KBM-7 (cell line): ENCODE measurements at places on chromosomes 4 and X.
A peak's percentile ranks its signal among the peaks of the same experiment; 100 is the strongest.

DNA sequence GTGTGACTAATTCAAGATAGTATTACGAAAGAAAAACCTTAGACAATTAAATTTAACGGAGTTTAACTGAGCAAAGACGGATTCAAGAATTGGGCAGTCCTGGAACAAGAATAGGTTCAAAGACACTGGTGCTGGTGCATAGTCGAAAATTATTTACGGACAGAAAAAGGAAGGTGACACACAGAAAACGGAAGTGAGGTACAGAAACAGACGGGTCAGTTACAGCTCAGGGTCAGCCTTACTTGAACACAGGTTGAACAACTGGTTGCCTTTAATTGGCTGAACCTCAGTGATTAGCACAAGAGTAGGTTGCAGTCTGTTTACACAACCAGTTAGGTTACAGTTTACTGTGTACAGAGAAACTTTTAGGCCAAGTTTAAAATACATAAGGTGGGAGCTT is 31.5 kb downstream of the KLHL8 start:
- peak; percentile 25 for DNase-seq

GRCh38 chr4:159258889-159259560 is 156.1 kb downstream of the RAPGEF2 start:
- no peak for DNase-seq

DNA sequence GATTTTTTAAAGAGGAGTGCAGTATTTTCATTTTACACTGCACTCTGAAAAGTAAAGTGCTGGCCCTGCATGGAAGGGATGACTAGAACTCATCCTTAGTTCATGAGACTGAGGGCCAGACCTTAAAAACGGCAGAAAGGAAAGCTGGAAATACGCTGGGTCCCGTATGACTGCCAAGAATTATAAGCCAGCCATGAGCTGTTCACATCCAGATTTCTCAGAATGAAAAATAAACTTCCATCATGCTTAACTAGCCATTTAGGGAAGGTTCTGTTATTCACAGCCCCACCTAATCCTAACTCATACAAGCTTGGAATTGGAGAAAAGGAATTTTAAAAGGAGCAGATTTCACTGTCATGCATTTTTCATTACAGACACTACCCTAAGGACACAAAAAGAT is 894.4 kb downstream of the FAT4 start:
- DNase-seq, result no peak

GRCh38 chr4:82818664-82819662 is 20.4 kb upstream of the SCD5 start:
- no peak for DNase-seq

DNA sequence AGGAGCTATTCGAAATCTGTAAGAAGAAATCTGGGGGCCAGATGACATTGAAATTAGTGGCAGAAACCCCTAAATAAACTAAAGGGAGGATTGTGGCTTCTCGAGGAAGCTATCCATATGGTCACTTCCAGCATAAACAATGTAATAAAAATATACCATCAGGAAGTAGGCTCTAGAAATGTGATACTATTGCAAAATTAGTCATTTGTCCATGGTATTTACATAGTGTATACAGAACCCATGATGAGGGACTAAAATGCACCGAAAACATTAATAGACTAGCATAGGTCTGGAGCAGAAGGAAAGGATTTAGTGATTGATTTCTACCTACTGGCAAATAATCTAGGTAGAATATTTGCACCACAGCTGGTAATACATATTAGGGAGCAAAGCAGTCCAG is 1344.0 kb downstream of the FSTL5 start:
- DNase-seq, result no peak

DNA sequence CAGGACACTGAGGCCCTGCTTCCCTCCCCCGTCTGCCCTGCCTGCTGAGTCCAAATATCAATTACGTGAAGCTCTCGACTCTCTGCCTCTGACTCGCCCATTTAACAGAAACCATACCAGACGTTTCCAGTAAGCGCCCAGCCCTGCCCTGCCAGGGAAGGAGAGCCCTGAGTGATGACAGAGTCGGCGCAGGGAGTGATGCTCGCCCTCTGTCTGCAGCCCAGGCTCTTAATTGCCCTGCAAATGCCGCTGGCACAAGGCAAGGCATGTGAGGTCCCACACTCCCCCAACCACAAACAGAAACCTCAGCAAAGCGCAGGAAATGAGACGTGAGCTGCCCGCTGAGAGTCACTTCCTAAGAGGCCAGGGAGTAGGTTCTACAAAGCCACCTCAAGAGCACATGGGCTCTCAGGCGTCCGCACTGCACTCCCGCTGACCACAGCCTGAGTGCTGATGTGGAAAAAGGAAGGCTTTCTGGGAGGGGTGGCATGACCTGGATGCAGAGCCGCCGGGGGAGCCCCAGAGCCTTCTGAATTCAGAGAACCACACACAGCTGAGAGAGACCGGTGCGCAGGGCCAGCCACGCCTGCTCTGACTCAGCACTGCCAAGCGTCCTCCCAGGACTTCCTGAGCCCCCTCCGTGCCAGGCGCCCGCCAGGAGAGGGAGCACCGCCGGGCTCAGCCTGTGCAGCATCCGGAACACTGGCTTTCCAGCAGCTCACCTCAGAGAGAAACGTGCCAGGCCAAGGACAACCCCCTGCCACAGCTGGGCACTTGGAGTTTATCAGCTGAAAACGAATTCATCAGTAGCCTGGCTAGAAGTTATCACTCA is 5.3 kb downstream of the ZFYVE28 start:
- peak; percentile 100 for DNase-seq

- DNase-seq, result no peak
Observed at GRCh38 chr4:125944966-125945365, 630.2 kb downstream of the FAT4 start.

- DNase-seq, result peak; percentile 8
Observed at GRCh38 chrX:148940411-148940996, 440.1 kb downstream of the AFF2 start.

- DNase-seq, result no peak
Observed at GRCh38 chr4:158857951-158858350, 89.1 kb downstream of the FNIP2 start.

DNA sequence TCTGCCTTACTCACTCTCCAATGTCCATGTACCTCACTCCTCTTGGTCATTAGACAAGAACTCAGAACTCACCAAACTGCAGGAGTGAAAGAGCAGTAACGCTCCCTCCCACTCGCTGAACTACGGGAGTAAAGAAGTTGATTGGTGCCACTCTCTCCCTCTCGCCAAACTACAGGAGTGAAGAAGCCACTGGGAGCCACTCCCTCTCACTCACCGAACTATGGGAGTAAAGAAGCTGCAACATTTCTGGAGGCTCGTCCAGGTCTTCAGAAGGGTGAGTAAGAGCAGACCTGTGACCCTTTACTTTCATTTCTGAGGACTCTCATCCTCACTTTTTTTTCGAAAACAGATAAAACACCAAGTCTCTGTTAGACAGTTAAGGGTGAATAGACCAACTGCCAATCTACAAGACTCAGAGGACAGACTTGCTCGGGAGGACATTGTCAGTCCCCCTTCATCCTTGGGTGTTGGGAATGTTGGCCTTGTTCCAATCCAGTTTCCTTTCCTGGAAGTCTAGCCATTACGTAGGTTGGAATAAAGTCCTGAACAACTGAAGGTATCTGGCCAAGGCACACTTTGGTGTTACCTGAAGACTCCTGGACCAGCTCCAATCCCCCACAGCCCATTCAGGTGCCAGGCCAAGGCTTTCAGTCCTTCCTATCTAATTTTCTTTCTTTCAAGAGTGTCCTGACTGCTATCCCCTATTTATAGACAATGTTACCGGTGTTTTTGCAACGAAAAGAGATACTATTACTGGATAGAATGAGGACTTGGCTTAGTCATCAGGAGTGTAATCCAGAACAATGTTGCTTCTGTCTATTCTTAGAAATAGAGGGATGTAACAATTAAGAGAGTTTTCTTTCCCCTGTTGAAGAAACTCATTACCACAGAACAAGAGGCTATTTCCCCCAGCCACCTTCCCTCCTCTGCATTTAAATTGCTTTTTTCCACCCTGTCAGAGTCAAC is 11.0 kb upstream of the COL25A1 start:
- DNase-seq, result no peak

GRCh38 chr4:89099034-89099433 is 12.3 kb upstream of the TIGD2 start:
- DNase-seq, result no peak

DNA sequence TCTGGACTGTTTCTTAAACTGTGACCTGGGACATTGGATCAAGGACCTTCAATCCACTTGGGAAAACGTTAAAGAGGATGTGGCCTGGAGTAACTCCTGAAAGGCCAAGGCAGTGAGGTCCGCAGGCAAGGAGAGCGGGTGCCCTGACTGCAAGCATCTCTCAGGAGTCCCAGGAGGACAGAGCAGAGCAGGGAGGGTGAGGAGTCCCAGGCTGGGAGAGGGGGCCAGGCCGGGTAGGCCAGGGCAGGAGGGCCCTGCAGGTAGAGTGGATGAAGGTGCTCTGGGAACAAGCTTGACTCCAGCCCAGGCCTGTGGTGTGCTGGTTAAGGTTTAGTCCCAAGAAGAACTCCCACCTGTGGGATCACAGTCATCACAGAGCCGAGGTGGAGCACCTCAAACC is 13.8 kb downstream of the PNMA6E start:
- no peak for DNase-seq

GRCh38 chr4:44425614-44426208 is 22.9 kb downstream of the KCTD8 start:
- DNase-seq, result peak; percentile 4

DNA sequence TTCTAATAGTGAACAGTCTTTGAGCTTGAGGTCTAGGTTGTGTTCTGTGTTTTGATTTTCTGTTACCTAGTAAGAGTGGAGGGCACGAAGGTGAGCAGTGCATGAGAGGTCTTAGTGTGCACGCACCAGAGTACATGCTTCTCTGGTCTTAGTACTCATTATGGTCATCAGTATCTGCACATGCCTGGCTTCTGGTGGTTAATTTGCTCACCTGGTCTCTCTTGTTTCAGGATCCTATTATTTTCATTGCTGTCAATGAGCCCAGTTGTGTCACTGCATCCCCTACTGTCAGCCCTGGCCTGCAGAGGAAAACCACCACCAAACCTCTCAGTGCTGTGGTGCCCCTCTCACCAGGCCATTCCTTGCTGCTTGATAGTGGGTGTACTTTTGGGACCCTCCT is 54.8 kb downstream of the NSUN7 start:
- no peak for DNase-seq

- DNase-seq, result no peak
Observed at GRCh38 chr4:11769434-11769833, 340.7 kb upstream of the HS3ST1 start.

GRCh38 chrX:2788980-2789379 is 37.1 kb downstream of the XG start:
- DNase-seq, result no peak

GRCh38 chrX:147788641-147789350 is 122.9 kb upstream of the FMR1 start:
- DNase-seq, result no peak

- no peak for DNase-seq
Observed at GRCh38 chr4:52366621-52367020, 292.5 kb downstream of the USP46 start.

GRCh38 chr4:70654605-70655011 is 11.7 kb downstream of the JCHAIN start:
- peak; percentile 29 for DNase-seq

DNA sequence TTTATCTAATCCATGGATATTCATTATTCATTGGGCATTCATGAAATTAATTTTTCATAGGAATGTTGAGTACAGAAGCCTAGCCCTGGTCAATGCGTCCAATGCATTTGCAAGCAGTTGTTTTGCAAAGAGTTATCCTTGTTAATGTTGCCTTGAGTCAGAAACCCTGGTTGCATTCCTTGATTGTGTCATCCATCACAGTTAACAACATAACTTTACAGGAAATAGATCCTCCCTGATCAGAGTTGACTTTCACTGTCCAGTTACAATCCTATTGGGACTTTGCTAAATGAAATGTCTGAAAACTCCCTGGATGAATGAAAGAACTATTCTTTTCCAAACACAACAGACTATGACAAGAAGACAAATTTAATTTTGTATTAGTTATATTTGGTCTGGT is 924.3 kb upstream of the SLIT2 start:
- DNase-seq, result no peak

DNA sequence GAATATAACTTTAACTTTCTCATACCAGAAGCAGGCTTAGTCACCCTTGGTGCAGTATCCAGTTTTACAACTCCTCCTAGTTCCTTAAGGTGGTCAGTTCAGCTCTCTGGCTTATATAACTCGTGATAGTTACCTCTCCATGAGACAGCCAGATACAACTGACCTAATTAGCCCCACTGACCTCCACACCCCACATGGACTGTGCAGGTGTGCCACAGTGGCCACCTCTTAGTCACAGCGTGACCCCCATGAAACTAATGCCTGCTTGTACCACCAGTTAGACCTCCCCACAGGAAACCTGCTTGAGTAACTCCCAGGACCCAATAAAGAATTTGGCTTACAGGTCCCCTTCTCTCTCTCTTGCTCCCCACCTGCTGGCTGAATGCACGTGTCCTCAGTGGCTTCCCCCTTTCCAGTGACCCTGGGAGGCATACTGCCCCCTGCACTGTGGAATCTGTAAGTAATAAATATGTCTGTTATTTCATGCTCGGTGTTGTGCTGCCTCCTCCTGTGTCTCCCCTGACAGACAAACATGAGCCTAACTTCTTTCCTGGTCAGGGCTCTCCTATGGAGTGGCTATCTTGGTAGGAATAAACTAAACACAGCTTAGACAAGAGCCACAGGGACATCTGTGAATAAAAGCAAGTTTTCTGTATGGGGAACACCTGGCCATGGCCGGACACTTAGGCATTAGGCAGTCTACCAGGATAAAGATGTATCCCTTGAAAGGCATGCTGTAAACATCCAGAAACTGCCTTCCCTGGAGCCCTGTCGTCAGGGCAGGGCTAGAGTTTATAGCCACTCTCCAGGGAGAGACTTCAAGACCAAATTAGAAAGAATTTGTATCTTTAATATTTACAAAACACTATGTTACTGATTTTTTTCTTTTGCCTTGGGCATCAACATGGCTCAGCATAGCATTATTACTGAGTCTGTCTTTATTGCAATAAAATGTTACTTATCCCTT is 209.7 kb upstream of the BOD1L1 start:
- DNase-seq, result no peak

- DNase-seq, result no peak
Observed at GRCh38 chr4:166049036-166049435, 176.0 kb downstream of the TLL1 start.

DNA sequence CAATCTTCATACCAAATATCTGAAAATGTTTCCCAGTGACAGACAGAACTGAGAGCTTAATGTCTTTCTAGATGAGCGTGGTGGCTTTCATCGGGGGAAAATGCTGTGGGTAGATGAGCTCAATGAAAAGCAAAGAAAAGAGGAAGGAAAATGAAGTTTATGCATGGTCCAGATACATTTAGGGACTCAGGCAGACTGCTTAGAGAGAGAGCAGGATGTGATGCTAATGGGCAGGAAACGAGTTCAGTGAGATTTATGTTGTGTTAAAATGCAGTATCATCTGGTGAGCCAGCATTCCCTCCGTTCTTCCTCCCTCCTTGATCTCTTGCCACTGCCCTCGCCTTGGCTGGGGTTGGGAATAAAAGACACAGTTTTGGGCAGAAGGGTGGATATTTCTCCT is 229.2 kb downstream of the GBA3 start:
- DNase-seq, result peak; percentile 8

- no peak for DNase-seq
Observed at GRCh38 chr4:25914670-25915352, 791 bp downstream of the SMIM20 start.

- DNase-seq, result no peak
Observed at GRCh38 chr4:79874197-79874596, 198.8 kb downstream of the ANTXR2 start.
